ENCODE measurements at places on chromosomes 4 and X.

DNA sequence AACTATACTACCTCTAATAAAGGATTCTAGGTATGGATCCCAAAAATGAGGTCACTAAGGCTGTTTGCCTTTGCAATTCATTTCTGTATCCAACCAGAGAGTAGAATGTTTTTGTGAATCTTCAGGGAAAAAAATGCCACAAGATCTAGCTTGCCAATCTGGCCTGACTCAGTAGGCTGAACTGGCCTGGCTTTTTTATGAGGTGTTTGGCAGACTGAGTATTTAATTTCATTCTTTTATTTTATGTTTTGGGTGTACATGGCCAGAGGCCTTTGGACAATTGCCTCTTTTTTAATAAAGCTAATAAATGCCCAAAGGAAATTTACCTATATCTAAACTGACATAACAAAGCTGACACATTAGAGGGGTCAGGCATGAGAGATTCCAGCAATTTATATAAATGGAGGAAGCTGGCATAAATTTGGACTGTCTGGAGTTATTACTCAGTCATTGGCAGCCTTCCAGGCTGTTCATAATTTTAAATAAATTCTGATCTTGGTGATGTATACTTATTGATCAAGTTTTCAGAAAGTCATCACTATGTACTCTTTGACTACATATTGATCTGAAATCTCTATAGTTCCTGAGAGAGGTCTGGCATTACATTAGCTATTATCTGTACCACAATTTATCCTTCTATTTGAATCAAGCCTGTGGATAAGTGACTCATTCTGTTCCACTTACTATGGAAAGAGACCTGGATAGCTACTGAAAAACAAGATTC, 376.4 kb upstream of the NOCT start:
- no peak for DNase-seq

DNA sequence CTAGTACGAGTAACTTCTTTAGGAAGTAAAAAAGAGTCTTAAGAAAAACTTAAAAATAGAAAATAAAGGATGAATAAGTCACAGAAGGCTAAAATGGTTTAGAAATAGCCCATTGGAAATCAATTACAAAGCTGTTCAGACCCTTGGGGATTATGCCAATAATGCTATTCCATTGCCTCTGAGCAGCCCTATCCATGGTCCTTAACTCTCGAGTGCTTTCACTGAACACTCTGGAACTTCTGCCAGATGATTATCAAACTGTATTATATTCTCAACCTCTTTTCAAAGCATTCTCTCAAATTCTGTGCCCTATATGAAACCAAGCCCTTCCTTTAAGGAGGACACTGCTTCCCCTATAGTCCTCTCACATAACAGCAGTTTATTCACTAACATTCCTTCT, 17.0 kb downstream of the SLC9B1 start:
- DNase-seq, result no peak

DNA sequence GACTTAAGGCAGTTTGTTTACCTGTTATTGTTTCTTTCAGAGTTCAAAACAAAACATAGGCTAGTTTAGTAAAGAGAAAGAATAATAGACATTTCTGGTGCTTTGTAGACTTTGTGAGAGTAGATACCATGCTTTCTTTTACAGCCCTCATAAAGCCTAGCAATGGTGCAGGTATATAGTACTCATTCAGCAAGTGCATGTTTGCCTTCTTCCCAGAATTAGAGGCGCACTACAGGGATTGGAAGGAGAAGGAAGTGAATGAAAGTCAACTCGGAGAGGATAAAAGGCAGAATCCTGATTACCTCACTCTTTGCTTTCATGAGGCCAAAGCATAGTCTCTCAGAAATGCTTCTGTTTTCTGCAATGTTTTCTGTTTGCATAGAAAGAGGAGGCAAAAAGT, 43.1 kb upstream of the FHDC1 start:
- DNase-seq, result no peak

DNA sequence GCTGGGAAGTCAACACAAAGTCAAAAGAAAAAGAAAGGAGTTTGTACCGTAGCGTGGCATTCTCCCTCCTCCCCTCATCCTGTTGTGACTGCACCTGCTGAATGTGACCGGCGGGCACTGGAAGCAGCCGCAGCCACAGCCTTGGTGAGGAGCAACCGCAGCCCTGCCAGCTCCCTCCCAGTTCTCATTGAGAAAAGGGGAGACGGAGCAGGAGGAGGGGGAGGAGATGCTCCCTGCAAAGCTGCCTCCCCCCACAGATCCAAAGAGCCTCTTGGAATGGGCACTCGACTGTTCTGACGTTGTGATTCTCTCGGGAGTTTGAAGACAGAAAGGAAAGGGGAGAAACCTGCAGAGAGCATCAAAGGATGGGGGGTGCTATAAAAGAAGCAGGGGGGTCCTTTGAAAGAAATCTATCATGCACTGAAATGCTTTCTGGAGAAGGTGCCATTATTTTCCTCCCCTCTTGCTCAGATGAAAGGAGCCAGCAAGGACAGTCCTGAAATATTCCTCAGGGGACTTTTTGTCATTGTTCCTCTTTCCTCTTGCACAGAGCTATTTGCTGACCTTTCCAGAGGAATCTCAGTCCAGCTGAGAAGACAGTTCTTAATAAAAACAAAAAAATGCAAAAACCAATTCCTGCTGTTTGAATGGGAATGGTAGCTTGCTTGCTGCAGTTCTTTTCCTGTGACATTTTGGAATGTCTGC, 429.7 kb downstream of the MAPK10 start:
- no peak for DNase-seq

- DNase-seq, result no peak
Observed at GRCh38 chrX:153434801-153435200, 11.1 kb downstream of the TREX2 start.

DNA sequence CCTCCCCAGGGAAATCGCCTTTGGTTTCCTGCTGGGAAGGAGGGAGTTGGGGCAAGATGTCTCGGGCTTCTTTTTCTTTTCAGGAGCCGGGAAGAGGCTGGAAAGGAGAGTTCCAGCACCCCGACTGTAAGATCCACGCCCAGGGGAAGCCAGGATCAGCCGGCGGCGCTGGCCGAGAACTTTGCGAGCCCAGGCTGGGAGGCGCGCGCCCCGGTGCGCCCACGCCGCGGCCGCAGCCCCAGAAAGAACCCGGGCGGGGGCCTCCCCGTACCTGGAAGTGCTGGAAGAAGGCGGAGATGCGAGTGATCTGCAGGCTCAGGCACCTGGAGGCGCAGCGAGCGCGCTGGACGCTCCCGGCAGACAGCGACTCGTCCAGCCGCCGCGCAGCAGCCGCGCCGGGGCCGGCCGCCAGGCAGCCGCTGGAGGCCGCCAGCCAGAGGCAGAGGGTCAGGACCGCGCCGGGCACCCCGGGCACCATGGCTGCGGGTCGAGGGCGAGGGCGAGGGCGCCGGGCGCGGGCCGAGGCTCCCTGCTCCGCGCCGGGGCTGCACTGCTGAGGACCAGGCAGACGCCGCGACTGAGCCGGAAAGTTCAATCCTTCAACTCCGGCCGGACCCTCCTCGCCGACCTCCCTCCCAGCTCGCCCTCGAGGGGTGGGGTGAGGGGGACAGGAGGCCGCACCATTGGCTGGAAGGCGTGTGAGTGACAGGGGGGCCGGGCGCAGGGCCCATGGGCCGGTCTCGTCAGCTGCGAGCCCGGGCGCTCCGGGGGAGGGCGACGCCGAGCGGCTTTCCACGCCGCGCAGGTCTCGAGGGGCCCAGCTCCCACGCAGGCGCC, at the start of gene ANOS1:
TSS of gene ANOS1 (minus strand) at position 579 of the 837 bp plus-strand sequence. CDS start at position 478, 101 bp downstream.
- no peak for DNase-seq

- no peak for DNase-seq
Observed at GRCh38 chr4:143369552-143369951, 32.9 kb downstream of the GAB1 start.

DNA sequence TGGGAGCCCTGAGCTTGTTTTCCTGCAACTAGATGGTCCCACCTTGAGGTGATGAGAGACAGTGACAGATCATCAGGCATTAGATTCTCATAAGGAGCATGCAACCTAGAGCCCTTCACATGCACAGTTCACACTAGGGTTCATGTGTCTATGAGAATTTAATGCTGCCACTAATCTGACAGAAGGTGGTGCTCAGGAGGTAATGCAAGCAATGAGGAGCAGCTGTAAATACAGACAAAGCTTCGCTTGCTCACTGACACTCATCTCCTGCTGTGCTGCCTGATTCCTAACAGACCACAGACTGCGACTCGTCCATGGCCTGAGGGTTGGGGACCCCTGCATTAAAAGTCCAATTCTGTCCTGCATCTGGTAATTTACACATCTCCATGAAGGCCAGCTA, 141.6 kb downstream of the KCNIP4 start:
- no peak for DNase-seq

GRCh38 chr4:1907848-1908525, 36.8 kb downstream of the NSD2 start:
- DNase-seq, result no peak

- DNase-seq, result no peak
Observed at GRCh38 chr4:2360396-2360730, 58.1 kb downstream of the ZFYVE28 start.

DNA sequence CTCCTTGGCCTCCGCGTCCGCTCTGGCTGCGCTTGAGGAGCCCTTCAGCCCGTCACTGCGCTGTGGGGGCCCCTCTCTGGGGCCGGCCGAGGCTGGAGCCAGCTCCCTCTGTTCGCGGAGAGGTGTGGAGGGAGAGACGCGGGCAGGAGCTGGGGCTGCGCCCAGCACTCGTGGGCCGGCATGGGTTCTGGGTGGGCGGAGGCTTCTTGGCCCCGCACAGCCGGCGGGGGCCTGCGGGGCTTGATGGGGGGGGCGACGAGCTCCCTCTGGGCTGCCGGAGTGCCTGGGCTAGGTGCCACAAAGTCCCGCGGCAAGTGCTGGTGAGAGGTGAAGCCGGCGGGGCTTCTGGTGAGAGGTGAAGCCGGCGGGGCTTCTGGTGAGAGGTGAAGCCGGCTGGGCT, 61.9 kb downstream of the ANKRD50 start:
- no peak for DNase-seq

DNA sequence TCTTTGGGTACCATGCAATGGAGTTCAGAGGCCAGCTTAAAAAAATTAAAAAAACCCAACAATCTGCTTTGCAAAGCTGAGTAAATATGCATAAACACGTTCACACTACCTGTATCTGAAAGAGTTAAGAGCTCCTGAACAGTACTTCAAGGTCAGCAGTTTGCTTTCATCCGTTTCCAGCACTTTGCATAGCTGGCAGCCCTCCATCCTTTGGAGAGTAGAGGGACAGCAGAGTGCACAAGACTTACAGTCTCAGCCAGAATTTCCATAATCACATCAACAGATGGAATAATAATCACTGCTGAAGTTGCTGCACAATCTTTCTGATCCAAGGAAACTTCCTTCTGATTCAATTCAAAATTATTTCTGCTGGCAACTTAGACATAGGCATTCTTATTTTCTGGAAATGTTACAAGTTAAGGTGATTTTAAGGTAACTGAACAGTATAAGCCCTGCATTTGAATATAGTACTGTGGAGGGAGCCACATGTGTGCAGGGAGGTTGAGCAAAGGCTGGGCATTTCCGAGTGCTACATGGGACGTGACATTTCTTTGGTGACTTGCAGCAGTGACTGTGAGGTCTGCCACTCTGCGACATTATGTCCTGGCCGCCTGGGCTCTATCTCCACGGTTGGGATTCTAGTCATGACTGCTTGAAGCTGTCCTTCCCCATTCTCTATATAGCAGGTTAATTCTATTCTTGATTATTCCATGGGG, 73.5 kb upstream of the EMCN start:
- no peak for DNase-seq

DNA sequence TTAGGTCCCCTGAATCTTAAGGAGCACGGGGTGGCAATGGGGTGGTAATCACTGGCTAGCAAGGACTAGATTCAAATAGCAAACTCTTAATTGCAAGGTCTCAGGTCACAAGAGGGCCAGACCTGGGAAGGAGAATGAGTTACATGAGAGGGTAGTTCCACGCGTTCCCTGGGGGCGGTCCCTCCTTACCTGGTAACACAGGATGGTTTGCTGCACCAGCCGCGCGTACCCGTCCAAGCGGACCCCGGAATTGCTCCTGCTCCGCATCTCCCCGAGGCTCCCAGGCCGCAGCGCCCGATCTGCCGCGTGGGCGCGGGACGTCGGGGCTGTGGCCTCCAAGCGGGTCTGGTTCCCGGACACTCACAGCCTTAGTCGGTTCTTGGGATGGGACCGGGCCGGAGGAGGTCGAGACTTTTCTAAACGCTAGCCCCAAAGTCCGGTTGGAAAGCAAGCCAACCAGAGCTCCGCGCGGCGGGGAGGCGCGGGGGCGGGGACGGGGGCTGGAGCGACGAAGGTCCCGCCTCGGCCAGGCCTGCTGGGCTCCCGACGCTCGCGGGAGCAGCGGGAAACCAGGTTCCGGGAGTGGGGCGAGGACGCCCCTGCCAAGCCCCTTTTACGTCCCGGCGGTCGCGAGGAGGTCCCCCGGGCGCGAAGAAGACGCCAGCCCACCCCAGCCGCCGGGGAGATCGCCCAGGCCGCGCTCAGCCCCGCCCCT, at the start of gene PHKA2:
TSS of gene PHKA2 (minus strand) at position 449 of the 715 bp plus-strand sequence. CDS start at position 267, 182 bp downstream.
- DNase-seq, result peak; percentile 21

GRCh38 chr4:7124689-7125442, 57.0 kb upstream of the GRPEL1 start:
- DNase-seq, result no peak

DNA sequence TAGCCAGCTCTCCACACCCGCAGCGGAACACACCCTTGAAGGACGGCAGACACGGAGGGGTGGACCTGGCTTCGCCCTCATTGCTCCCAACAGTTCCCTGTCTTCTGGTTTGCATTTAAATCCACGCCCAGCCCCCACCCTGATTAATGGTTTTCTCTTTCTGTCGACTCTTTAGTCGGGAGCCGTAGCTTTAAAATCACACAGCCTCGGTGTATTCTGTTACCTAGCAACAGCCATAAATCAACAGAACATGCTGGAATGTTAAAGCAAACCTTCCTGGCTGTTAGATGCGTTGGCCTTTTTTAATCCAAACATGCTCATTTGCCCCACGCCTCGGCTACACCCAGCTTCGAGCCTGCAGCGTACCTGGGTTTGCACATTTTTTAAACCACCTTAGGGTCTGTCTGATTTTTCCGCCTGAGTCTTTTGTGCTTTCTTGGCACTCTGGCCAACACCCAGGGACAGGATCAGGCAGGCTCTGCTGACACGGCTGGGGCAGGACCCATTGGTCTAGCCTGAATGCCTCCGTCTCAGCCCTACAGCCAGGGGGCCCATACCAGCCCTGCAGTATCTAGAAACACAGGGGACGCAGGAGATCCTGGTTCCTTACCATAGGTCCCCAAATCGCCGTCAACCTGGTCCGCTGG, 21.4 kb upstream of the PPP2R2C start:
- DNase-seq, result no peak

- no peak for DNase-seq
Observed at GRCh38 chrX:109218761-109219160, 263.1 kb downstream of the GUCY2F start.
